ENCODE measurements at places on chromosomes 1 and 21.

DNA sequence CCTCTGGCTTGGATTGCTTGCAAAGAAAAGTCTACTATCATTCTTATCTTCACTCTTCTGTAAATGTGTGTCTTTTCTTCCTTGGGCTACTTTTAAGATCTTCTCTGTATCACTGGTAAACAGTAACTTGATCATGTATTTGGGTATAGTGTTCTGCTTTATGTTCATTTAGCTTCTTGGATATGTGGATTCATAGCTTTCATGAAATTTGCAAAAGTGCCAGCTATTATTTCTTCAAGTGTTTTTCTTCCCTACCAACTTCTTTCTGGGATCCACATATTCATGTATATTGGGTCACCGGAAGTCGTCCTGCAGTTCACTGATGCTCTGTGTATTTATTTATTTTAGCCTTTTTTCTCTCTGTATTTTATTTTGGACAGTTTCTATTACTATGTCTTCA lies 11.3 kb downstream of the SYNJ1 start:
- DNase-seq = no peak

GRCh38 chr1:235946571-235946981 lies 79.9 kb upstream of the LYST start:
- DNase-seq = no peak

DNA sequence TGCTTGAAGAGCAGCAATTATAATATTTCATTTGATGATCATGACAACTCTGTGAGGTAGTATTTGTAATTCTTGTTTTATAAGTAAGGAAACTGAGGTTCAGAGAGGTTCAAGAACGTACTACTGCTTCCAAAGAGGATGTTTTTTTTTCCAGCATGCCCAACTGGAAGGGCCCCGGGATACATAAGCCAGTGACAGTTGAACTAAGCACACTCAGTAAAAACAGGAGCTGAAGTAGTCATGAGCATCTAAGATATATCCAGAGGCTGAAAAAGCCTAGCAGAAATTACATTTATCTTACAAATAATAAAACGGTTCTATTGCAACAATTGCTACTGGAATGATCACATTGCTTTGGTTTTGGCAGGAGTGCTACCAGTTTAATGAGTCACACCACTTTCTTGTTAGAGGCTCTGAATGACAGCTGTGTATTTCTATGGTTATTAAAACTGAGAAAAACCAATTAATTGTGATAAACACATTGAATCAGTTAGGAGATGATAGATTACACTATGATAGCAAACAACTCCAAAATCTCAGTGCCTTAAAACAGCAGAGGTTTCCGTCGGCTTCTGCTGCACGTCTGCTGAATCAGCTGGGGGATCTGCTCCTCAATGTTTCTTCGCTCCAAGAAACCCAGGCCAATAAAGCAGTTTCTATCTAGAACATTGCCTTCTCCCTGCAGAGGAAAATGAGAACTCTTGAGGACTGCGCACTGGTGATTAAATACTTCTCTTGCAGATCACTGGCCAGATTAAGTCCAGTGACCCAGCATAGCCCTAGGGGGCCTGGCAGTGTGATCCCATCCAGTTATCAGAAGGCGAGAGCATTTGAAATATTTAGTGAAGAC lies 522.7 kb downstream of the PLPP3 start:
- no peak for DNase-seq

- no peak for DNase-seq
Measured at GRCh38 chr1:106727171-106727570, 329.3 kb upstream of the PRMT6 start.

DNA sequence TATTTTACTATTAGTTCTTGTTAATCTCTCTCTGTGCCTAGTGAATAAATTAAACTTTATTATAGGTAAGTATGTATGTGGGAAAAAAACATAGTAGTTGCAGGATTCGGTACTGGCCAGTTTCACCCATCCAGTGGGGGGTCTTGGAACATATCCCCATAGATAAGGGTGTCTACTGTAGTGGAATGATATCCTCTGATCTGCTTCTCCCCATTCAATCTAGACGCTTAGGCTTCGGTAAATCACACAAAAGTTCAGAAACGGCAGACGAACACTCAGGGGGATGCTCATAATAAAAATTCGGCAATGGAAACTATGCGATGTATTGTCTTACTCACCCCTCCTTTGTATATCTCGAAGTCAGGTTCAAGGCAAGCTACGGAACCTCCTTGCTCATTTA lies 232.9 kb upstream of the COA6 start:
- no peak for DNase-seq

GRCh38 chr1:12604114-12604874 lies 13.7 kb downstream of the DHRS3 start:
- DNase-seq = no peak

DNA sequence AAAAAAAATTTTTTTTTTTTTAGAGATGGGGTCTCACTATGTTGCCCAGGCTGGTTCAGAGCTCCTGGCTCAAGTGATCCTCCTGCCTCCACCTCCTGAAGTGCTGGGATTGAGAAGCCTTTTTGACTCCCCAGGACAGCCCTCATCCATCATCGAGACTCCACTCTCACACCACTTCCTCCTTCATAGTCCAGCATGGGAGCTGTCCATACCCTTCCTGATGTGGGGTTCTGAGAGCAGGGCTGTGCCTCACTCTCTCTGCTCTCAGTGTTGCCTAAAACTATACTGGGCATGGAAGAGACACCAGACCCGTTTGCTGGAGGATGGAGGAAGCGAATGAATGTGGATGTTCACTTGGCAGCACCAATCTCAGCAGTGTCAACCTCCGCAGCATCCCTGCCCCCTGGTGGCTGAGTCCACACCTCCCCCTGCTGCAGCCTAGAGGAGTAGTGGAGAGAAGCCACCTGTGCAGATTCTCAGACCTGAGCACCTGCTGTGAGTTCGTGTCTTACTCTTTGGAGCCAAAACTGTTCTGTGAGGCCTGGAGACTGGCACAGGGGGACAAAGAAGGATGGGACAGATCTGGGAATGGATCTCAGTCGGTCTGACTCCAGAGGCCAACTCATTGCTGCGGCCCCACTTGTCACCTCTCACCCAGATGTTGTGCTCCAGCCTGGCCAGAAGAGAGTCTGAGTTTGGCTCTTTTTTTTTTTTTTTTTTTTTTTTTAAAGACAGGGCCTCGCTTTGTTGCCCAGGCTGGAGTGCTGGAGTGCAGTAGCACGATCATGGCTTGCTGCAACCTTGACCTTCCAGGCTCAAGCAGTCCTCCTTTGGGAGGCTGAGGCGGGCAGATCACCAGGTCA lies 17.7 kb downstream of the TINAGL1 start:
- DNase-seq = peak; percentile 19

GRCh38 chr1:163069655-163070277 lies 605 bp downstream of the RGS4 start:
- DNase-seq = no peak

DNA sequence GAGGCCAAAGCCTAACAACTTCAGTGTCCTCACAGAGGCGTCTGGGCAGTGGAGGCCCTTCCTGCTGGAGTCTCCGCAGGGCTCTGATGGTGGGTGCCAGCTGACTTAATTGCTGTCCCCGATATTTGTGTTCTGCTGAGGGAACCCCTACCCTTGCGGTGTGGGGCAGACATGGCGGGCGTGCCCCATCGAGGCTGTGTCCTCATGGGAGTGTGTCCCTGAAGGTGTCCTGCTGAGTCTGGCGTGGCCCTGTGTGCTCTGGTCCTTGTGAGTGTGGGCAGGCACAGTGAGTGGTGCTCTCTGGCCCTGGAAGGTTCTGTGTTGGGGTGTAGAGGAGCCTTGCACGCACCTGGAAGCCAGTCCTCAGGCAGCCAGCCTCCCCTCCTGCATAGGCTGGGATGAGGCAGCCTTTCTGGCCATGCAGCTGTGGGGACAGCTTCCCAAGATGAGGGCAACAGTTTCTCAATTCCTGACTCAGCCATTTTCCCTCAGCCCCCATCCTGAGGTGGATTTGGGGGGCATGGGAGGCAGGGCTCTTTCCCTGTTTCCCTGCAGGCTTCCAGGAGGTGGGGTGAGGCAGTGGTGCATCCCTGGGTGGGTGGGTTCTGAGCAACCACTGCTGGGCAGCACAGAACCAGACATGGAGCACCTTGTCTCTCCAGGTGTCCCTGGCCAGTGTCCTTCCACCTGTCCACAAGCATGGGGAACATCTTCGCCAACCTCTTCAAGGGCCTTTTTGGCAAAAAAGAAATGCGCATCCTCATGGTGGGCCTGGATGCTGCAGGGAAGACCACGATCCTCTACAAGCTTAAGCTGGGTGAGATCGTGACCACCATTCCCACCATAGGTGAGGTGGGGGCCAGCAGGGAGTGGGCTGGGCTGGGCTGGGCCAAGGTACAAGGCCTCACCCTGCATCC lies 6.5 kb downstream of the C1orf35 start:
- no peak for DNase-seq

- no peak for DNase-seq
Measured at GRCh38 chr1:110540891-110541685, 22.1 kb upstream of the KCNA10 start.

DNA sequence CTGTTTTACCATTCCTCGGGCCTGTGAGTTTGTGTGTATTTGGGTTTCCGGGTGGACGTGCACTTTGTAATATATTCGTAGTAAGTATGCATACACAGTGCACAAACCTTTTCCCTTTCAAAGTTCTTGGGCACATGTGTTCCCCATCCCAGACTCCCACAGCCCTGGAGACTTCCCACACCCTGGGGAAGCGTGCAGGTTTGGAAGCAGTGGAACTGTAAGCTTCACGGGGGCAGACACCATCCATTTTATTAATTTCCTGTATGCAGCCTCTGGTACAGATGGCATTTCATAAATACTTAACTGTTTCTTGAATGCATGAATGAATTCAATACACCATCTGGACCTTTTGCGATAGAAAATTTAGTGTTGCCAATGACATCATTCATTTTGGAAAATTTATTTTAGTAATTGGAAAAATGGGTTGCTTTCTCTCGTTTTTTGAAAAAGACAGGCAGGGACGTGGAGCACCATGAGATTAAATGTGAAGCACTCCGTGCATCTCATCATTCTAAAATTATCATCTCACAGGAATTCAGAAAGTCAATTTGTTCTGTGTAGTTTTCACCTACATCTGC lies 10.8 kb downstream of the ETS2 start:
- no peak for DNase-seq

DNA sequence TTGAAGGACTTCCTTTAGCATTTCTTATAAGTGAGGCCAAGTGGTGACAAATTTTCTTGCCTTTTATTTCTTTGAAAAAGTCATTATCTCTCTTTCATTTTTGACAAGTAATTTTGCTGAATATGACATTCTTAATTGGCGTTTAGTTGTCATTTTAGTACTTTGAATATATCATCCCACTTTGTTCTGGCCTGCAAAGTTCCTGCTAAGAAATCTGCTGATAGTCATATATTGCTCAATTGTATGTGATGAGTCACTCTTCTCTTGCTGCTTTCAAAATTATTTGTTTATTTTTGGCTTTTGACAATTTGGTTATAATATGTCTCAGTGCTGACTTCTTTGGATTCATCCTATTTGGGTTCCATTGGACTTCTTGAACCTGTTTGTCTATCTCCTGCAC lies 312.6 kb downstream of the DUSP10 start:
- no peak for DNase-seq

DNA sequence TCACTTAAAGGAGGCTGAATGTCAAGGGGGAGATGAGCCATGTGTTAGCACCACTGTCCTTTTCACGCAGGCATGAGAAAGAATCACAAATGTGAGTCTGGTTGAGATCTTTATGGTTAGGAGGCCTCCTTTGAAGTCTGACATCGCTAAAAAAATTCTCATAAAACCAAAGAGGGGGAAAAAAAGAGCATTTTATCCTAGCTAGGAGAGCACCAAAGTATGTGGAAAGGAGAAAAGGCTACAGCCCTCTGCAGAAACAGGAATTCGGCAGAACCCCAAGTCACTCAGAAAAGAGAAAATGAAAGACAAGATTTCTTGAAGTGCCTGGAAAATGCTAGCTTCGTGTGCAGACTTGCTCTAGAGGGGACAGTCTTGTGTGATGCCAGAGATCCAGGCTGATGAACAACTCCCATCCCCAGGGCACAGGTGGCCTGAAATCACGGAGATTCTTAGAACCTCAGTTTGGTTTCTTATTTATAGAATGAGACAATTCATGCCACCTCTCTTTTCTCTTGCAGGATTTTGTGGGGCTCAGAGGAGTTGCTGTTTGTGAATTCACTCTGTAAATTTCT lies 61.5 kb downstream of the RUNX1 start:
- no peak for DNase-seq

- peak; percentile 43 for DNase-seq
Measured at GRCh38 chr1:90850898-90851710, 134.0 kb upstream of the BARHL2 start.

GRCh38 chr1:245997471-245998258 lies 509.4 kb downstream of the SMYD3 start:
- DNase-seq = no peak

GRCh38 chr1:202836623-202837403 lies 26.1 kb downstream of the PCAT6 start:
- DNase-seq = no peak

GRCh38 chr1:40451238-40451585 lies 936 bp downstream of the ZFP69B start:
- DNase-seq = no peak

- DNase-seq = no peak
Measured at GRCh38 chr1:112887599-112888283, 68.3 kb downstream of the SLC16A1 start.

- no peak for DNase-seq
Measured at GRCh38 chr1:198245379-198245778, 88.6 kb downstream of the NEK7 start.

GRCh38 chr1:172452536-172453152 lies 8.8 kb upstream of the PIGC start:
- DNase-seq = no peak

DNA sequence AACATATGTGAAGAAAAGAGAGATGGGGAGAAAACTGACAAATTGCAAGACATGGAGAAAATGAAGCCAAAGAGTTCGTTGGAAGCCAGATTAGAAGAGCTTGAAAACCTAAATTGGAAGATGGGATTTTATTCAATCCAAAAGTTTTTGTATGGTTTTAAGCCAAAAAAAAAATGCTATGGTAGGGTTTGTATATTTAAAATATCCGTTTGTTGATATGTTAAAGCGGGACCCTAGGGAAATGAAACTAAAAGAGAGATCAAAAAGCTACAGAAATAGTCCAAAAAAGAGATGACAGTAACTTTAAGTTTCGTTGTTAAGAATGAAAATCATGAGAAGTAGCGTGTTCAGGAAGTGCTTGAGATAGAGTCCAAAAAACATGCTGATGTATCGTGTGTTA lies 617.7 kb upstream of the ADGRL2 start:
- DNase-seq = no peak

DNA sequence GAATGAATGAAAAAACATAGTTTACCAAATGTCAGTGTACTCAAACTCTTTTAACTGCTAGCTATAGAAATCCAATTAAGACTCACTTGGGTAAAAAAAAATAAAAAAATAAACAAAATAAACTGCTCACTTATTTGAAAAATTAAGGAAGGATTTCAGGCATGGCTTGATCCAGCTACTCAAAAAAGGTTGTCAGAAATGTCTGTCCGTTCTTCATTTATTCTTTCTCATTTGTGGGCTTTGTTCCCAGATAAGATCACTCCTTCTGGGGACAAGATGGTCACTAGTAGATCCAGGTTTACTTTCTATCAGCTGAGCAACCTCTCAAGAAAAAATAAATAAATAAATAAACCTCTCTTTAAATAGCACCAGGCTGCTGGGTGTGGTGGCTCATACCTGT lies 26.1 kb upstream of the PAXBP1 start:
- no peak for DNase-seq
